ENCODE measurements at places on chromosomes 1 and 21.

- no peak for DNase-seq
These were observed 250.6 kb downstream of the FMN2 start for GRCh38 chr1:240342251-240342625.

- DNase-seq = no peak
These were observed 1.4 kb downstream of the DAB1 start for GRCh38 chr1:57422271-57423134.

GRCh38 chr1:214566158-214567104, 15.0 kb upstream of the PTPN14 start:
- DNase-seq = no peak

DNA sequence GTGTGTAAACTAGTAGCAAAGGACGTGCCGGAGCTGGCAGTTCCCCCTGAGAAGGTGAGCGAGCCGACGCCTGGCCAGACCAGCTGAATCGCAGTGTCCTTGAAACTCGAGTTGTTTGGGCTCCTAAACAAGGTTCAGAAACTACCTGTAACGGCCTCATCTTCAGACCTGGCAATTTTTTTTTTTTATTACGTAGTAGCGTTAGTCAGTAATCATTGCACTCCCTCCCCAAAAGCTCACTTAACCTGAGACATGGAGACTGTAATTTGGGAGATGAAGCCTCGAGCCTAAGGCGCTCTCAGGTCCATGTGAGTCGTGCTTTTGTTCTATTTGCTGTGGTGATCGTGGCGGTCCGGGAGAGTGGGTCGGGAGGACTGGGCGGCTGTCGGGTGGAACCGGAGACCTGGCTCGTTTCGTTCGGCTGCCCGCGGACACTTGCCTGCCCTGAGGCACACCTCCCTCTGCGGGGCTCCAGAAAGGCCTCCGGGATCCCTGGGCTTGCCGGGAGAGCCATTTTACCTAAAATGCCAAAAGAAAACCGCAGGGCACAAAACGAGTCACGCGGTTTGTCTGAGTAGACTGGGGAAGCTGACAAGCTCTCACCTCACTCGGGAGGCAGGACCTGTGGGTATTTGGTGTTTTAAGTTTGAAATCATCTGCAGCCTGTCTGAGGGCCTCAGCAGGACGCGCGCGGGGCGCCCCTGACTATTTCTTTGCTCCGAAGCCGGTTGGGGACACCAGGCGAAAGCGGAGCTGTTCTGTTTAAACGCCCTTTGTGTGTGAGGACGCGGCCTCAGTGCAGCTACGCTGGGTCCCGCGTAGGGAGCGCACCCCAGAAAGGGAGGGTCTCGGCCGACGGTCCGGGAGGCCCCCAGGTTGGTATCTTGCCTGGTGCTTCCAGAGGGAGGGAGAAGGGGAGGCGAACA, 722 bp downstream of the LHX8 start:
- DNase-seq = no peak

GRCh38 chr1:70617728-70618127, 206.7 kb downstream of the CTH start:
- no peak for DNase-seq

DNA sequence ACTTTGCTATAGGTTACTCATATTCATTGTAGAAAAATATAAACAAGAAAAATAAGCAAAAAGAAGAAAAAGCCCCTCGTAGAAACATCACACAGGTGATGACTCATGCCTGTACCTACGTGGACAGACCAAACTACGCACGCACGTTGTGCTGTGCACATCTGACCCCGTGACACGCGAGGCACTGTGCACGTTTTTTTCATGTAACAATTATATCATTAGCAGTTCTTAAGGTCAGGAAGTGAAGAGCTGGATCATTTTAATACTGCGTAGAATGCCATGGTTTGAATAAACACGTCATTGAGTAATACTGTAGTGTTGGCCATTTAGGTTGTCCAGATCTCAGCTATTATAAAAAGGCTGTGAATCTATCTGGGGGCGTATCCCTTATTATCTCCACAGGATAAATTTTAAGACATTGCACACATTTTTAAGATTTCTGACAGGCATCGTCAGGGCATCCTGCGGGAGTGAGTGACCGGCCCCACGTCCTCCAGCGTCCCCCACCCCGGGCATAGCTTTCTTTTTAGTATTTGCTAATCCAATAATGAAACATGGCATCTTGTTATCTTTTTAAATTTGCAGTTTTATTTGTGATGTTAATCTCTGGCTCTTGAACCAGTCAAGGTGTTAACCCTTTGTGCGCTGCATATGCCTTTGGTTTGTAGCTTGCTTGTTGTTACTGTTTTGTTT, 23.4 kb upstream of the ADARB1 start:
- DNase-seq = no peak

- no peak for DNase-seq
These were observed 205.0 kb downstream of the HIVEP3 start for GRCh38 chr1:41713557-41714327.

DNA sequence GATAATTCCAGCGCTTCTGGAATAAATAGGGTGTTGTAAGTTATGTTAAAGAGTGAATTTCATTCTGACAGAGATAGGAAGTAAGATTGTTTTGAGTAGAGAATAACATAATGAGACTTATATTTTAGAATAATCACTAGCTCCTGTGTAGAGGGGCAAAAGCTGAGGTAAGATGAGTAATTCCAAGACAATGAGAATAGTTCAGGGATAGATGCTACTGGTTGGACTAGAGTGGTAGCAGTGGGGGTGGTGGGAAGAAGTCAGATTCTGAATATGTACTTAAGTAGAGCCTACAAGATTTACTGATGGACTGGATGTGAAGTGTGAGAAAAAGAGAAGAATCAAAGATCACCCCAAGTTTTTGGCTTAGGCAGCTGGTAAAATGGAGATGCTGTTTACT, 23.3 kb upstream of the MOV10 start:
- no peak for DNase-seq

DNA sequence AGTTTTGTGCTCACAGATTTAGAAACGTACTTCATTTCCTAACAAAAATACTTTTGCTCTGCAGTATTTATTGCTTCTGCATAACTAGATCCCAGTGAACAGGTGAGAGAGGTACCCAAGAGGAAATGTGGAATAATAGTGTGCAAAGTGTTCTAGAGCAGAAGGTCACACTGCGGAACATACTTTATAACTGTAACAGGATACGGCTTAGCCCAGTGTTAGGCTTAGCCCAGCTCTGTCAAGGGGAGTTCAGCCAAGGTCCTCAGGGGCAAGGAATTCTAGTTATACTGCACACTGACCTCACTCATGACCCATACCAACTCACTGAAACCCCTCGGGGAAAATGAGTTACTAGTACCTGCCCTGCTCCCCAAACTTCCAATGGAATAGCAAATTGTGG, 55.3 kb downstream of the PTPN14 start:
- DNase-seq = no peak

DNA sequence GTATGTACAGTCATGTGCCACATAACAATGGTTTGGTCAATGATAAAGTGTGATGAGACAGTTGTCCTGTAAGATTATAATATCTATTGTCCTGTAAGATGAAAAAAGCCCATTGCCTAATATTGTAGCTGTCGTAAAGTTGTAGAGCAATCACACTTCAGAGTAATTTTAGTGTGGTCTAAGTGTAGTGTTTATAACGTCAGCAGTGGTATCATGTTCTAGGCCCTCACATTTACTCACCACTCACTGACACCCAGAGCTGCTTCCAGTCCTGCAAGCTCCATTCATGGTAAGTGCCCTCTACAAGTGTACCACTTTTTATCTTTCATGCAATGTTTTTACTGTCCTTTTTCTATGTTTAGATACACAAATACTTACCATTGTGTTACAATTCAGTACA, 259.9 kb upstream of the RAB4A start:
- no peak for DNase-seq

- DNase-seq = no peak
These were observed 64.3 kb upstream of the VTCN1 start for GRCh38 chr1:117275055-117275454.

- DNase-seq = no peak
These were observed 17.1 kb downstream of the MORC3 start for GRCh38 chr21:36337099-36337509.

GRCh38 chr1:155080312-155081228, 1.9 kb downstream of the EFNA3 start:
- DNase-seq = no peak

GRCh38 chr1:230268371-230269170, 157.6 kb downstream of the PGBD5 start:
- peak; percentile 31 for DNase-seq

GRCh38 chr1:30597711-30598110, 125.7 kb downstream of the MATN1 start:
- no peak for DNase-seq

GRCh38 chr1:116325922-116326321, 47.1 kb upstream of the ATP1A1 start:
- no peak for DNase-seq

DNA sequence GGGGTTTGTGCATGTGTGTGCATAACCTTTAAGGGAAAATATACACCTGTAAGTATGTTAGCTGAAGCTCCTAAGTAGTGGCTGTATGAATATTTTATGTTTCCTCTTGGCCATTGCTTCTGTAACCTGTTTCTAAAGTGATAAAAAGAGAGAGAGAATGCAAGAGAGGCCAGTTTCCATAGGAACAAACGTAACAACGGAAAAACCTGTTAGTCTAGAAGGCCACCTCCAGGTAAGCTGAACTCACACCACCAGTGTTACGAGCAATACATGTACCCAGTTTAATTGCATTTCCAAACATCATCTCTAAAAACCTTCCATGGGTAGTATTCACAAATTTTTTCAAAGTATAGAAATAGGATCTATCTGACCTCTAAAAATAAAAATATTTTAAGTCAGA, 63.1 kb downstream of the PLPPR4 start:
- DNase-seq = no peak

DNA sequence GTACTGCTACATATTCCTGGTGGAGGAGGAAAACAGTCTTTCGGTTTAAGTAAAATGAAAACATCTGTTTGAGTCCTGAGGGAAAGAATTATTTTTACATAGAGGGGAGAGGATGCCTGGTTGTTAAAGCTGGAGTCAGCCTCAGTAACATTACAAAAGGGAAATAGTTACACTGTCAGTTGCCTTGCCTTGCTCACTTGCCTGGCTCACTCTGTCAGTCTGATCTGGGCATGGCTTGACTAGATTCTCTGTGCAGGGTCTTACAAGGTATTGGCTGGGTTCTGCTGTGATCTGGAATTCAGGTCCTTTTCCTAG, 8.4 kb upstream of the UBE2U start:
- DNase-seq = no peak

Measured in HL-60 (cell line).